B cell (primary cell): ENCODE measurements at places on chromosomes 7 and 10. TPM values are rescaled to one million over a fixed set of nuclear protein-coding genes. Genes with fewer than 3 reads are reported as not detected.
A peak's percentile ranks its signal among the peaks of the same experiment; 100 is the strongest.

DNA sequence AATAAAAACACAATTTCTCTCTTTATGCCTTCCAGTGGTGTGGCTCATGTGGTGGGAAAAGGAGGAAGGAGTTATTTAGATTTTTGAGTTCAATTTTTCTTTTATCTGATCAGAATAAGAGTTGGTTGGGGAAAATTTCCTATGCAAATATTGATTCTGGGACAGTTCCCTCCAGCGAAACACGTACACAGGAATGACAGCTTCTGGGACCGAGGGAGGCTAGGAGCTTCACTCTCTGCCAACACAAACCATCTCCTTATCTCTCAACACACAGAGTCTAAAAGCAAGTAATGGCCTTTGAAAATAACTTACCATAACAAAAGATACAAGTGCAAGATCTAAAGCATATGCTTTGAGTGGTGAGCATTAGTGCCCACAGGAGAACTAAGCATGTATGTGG, 122.7 kb downstream of the RAPGEF5 start:
- no peak for DNase-seq

The GALNT17 gene
- polyA plus RNA-seq = not detected in 2 replicates

DNA sequence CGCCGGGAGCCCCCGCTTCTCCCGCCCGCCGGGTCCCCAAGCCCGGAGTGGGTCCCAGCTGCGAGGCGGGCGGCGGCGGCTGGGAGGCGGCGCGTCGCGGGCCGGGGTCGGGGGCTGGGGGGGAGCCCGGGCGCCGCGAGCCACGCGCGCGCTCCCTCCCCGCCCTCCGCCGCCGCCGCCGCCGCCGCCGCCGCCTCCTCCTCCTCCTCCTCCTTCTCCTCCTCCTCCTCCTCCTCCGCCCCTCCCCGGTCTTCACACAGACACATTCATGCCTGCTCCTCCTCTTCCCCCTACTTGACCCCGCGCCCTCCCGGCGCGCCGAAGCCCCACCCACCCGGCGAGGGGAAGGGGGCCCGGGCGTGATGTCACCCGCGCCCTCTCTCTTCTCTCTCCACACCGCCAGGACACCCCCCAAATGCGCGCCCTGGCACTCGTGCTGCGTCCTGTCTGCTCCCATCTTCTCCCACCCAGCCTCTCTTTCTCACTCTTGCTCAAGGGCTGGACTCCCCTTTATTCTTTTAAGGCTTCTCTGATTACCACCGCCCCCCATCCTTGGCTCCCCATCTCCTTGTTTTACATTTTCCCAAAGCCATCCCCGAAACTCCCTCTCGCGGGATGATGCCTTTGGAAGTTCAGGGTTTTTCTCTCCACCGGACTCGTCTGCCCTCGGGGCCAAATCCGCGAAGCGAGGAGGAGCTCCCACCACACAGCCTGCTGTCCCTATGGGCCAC, 967 bp upstream of the GLI3 start:
- no peak for DNase-seq

The ALDH18A1 gene
- 12.4 and 15.9 TPM in 2 replicates for polyA plus RNA-seq

The CPEB3 gene
- 1.6 and 2.0 TPM in 2 replicates for polyA plus RNA-seq

The HTRA1 gene
- not detected in 2 replicates for polyA plus RNA-seq

DNA sequence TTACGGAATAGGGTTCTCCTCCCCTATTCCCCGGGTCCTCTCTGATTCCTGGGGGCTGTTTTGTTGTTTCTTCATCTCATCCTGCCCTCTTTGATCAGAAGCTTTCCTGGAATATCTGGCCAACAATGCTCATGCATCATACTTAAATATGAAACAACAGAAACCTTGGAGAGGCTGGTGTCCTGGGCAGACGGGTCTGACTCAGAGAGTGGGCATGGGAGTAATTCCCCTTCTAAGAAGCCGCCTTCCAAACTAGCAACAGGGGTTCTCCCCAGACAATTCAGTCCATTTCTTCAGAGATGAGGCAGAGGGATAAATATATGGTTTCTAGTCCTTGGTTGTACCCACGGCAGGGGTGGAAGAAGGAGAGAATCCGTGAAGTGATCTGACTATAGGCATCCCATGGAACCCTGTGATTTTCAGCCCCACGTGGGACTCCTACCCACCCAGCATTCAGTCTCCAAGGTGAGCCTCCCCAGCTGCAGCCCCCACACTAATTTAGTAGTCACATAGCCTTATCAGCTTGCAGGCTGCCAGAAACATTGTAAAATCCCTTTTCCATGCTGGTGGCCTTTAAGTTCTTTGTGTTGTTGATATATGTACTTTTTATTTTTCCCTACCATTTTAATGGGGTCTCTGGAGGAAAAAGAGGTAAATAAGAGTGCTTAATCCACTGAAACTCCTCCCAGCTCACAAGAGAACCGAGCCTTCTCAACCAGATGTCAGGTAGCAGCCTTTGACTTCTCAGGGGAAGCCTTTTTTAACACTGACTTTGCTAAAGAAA, 119.2 kb downstream of the SFMBT2 start:
- DNase-seq = no peak

The OR13A1 gene
- 5.8 and 8.2 TPM in 2 replicates for polyA plus RNA-seq

DNA sequence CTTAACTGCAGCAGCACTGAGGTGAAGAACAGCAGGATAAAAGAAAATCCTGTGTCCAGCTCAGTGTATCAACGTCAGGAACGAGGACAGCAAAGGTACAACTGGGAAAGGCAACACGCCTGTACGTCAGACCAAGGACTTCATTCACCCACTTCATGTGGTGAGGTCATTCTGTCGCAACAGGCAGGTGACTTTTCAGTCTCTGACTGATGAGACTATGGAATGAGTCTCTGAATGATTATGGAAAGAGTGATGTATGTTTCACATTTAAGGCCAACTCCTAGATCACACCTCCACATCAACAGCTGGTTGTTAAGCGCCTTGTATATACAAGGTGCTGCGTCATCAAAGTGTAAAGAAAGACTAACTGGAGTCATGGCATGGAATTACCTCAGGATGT, 297.6 kb upstream of the SP8 start:
- DNase-seq = no peak

DNA sequence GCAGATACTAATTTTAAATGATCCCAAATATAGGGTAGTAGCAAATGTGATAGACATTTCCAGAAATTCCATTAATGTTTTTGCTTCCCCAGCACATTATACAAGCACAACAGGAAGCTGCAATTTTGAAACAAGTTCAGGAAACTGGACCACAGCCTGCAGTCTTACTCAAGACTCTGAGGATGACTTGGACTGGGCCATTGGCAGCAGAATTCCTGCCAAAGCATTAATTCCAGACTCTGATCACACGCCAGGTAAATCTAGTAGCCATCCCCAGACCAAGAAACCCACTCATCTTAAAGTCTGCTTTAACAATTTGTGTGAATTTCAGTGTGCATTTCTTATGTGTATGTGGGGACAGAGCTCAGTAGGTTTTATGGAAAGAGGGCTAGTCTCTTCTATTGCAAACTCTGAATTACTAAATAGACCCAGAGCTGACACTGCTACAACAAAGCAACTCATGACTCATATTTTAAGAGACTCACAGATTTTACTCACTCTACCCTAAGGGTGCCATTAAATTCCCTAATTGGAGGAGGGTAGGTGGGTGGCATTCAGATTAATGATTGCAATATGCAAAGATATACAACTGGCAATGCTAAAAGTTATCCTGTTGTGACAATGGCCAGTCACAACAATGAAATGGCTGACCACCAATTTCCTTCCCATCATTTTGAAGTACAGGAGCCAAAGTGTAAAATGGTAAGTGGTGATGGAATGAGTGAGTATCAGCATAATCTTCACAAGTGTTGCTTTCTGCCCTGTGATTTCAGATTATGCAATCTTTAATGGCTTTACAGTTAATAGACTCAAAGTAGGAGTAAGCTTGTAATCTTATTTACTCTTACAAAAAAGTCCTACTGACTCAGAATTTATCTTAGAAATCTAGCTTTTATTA, 317.6 kb upstream of the PLXDC2 start:
- no peak for DNase-seq

- no peak for DNase-seq
Observed at GRCh38 chr7:125572414-125572813, 642.8 kb upstream of the POT1 start.

The PRF1 gene
- polyA plus RNA-seq = 1.9 and 2.1 TPM in 2 replicates

GRCh38 chr7:150860291-150860977, 8.1 kb downstream of the AOC1 start:
- DNase-seq = no peak

DNA sequence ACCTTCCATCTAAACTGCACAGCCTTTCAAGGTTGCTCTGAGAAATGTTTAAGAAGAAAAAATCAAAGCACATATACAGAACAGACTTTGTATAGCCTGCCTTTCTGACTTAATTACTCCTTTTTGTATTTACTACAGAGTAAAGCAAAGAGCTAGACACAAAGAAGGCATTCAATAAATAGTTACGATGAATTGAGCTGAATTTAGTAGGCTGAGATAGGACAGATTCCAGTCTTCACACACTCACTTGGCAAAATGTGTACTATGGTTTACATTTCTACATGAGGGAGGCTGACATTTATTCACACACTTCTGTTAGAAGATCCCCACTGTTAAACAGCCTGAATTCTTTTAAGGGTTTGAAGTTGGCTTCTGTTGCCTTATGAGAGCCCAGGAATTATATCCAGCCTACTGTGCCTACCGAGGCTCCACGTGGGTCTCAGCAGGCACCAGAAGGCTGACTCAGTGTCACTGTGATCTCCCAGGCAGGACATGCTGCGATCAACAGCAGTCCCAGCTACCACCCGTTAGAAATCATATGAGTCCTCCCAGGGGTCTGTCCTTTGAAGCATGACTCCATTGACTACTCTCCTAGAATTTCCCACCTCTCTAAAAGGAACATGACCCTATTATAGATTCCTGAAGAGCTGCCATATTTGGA, 24.5 kb upstream of the SLC25A13 start:
- no peak for DNase-seq

GRCh38 chr7:37698276-37698675, 14.7 kb downstream of the GPR141 start:
- DNase-seq = no peak

GRCh38 chr10:116738339-116738738, 4.0 kb downstream of the HSPA12A start:
- no peak for DNase-seq

GRCh38 chr10:3186368-3186767, 13.8 kb upstream of the PITRM1 start:
- no peak for DNase-seq

The TFEC gene
- 5.8 and 17.3 TPM in 2 replicates for polyA plus RNA-seq

The PIP gene
- polyA plus RNA-seq = not detected in 2 replicates

DNA sequence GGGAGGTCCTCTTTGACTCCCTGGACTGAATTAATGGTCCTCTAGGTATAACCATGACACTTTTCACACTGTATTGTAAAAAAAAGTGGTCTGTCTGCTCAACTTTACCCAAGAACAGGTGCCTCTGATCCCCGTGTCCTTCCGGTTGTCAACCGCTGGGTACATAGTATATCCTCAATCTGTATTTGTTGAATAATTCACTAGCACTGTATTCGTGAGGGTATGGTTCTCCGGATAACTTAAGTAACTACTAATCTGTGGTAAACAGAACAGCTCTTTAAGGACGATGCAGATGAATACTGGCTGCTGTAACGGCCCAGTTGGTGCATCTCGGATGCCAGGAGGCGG, 472 bp upstream of the ADAM22 start:
- DNase-seq = no peak

- DNase-seq = no peak
Observed at GRCh38 chr7:4706384-4707216, 24.5 kb downstream of the FOXK1 start.

The FKBP6 gene
- polyA plus RNA-seq = not detected in 2 replicates

GRCh38 chr7:87919875-87920274, 14.2 kb upstream of the ADAM22 start:
- no peak for DNase-seq

The SH3PXD2A gene
- 3.2 and 5.1 TPM in 2 replicates for polyA plus RNA-seq

The PDK4 gene
- 0.29 and 0.54 TPM in 2 replicates for polyA plus RNA-seq

DNA sequence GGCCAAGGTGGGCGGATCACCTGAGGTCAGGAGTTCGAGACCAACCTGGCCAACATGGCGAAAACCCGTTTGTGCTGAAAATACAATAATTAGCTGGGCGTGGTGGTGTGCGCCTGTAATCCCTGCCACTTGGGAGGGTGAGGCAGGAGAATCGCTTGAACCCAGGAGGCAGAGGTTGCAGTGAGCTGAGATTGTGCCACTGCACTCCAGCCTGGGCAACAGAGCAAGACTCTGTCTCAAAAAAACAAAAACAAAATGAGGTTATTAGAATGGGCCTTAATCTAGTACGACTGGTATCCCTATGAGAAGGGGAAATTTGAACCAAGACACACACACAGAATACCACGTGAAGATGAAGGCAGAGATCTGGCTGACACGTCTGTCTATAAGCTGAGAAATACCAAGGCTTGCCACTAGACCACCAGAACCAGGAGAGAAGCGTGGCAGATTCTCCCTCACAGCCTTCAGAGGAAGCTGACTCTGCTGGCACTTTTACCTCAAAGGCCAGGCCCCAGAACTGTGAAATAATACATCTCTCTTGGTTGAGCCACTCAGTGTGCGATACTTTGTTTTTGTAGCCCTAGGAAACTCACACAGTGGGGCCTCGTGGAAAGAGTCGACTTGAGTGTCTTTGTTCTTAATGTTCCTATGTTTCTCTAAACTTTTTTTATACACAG, 59.6 kb downstream of the TMEM209 start:
- DNase-seq = peak; percentile 12

DNA sequence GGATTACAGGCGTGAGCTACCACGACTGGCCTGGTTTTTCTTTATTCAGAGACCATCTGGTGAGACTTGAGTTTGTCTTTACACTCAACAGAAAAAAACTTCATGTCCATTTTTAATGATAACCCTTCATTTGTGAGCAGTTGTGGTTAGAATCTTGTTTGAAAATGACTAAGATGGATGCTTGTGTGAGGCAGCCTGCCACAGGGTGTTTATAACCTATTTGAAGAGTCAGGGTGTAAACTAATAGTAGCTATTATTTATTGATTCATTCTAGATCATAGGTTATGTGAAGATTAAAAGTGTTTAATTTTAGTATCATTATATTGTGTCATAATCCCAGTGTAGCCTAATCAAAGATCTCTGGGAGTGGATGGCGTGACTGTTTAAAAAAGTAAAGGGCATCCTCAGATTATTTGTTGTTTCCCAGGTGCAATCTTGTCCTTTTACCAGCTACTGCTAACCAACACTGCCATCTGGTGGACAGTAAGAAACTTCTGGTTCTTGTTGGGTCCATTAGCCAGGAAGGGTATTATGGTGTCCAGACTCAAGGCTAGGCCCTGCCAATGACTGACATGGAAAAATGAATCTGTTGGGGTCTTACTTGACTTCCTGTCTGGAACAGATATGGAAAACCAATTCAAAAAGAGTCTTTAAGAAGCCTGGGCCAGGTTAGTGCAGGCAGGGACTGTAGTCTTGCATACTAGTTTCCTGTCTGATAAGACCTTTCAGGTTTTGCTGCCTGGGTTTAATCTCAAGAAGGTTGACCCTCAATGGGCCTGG, 24.9 kb downstream of the NRBF2 start:
- peak; percentile 85 for DNase-seq

- DNase-seq = no peak
Observed at GRCh38 chr7:129394101-129394500, 40.1 kb upstream of the STRIP2 start.

The LRRC17 gene
- polyA plus RNA-seq = 1.1 and 1.4 TPM in 2 replicates

DNA sequence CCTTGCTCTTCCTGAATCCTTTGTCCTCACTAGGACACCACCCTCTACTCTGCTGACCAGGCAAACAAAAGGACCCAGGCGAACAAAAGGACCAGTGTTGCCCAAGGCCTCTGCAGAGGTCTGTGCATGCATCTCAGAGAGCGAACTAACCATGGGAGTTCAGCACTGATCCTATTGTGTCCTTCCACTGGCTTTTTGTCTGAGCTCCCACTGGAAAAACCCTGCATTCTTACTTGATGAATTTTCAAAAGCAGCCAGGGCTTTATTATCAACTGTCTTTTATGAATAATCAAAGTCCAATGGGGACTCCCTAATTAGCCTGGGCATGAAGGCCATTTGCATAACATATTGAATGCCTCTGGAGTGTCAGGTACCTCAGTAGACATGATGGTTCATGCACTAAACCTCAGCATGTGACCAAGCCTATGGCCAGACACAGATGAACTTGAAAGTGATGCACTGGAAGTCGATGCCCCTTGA, 140.6 kb downstream of the KCNMA1 start:
- no peak for DNase-seq
